Suppressor macrophage treated with lipopolysaccharide for 1 hour (primary cell): ENCODE measurements at places on chromosomes 1 and 21.

DNA sequence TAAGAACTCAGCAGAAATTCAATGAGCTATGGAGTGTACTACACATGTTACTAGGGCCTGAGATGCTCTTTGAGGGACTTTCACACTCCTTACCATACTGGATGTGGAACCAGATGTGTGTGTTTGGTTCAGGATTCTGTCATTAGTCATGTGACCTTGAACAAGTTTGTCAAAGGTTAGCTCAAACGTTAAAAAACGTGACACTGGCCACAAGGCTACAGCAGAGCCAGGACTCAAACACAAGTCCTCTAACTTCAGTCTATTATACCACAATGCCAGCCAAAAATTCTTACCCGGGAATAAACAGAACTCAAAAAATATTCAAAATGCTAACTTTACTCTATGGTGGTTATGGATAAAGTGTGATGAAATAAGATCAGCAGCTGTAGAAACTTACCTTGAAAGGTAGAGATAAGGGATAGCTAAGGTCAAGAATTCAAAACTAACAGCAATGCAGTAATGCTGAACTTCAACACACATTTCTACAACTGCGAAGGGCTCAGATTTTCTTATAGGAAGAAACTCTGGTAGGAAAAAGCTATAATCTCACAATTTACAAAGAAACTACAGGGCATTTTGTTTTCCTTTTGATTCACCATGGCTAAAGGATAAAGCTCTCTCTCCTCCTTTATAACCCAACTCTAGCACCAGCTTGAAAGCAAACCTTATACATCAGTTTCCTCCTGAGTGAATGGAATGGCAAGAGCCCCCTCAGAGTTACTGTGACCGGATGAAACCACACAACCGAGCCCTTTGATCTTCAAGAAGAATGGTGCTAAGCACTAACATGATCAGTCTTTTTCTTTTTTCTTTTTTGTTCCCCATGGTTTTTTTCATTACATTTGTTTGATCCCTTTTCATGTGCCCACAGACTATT, 233.9 kb downstream of the SLC45A1 start:
- no peak for DNase-seq

- DNase-seq: peak; percentile 73
These were observed 9.7 kb downstream of the SMYD3 start for GRCh38 chr1:246497331-246497915.

GRCh38 chr1:246932366-246932700, 585 bp upstream of the AHCTF1 start:
- no peak for DNase-seq

- no peak for DNase-seq
These were observed 17.9 kb downstream of the KRTAP10-1 start for GRCh38 chr21:44521928-44522752.

DNA sequence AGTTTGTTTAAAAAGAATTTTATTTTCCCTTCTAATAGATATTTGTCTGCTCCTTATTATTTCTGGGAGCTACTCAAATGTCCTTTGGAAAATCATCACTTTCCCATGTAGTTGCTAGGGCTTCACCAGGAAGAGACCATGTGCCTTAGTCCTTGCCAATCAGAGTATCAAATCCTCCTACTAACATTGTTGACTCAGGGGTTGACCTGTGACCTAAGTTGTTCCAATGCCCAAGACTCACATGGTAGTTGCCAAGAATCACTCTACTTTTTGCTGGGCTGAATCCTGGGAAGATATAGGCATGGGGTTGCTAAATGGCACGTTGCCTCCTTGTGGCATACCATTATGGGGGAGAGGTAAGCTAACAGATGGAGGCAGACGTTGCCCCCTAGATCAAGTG, 58.2 kb upstream of the FOXD3 start:
- DNase-seq: no peak

DNA sequence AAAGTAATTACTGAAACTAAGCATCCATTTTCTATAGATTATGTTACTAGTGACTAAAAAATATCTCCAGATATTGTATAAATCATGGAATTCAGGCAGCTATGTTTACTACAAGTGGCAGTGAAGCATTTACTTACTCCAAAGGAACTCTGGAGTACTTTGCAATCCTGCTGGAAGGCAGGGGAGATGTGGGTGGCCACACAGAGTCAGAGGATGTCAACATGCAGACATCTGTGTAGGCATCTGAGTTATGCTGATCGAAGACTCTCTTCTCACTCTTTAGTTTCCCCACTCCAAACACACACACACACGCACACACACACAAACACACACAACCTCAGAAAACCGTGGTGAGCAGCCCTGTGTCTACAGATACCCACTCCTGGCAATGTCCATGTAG, 112.9 kb downstream of the ST6GALNAC3 start:
- DNase-seq: no peak

- DNase-seq: no peak
These were observed 20.5 kb downstream of the WLS start for GRCh38 chr1:68211761-68212380.

DNA sequence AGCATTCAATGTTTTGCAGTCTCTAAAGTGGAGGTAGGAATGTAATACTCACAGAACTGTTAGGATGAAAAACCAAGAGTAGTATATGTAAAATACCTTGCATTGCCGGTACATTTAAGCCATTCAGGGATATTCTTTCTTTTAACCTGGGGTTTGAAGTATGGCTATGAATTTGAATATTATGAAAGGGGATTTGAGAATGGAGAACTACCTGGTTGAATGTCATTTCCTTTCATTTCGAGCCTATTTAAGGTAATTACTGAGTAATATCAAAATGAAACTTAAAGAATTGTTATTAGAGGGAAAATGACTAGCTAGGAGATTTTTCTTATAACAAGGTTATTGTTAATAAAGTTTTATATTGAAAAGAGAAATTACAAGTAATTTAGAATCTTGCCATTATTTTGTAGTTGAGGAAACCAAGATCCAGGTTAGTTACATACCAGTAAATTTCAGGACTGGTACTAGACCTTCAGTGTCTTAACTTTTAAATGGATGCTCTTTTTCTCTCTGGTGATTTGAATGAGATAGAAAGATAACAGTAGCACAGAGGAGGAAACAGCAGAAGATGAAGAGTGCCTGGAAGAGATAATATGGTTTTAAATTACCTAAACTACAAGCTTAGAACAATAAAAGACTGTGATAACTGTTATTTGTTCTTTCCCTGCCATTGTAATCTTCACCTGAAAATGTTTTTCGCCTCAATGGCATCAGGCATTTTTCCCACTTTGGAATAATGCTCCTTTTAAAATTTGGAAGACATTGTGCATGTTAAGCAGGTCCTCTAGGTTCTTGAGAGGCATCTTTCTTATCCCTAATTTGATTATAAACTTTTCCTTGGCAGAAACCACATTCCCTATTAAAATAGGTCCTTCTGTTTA, 103.2 kb downstream of the PKN2 start:
- DNase-seq: no peak

DNA sequence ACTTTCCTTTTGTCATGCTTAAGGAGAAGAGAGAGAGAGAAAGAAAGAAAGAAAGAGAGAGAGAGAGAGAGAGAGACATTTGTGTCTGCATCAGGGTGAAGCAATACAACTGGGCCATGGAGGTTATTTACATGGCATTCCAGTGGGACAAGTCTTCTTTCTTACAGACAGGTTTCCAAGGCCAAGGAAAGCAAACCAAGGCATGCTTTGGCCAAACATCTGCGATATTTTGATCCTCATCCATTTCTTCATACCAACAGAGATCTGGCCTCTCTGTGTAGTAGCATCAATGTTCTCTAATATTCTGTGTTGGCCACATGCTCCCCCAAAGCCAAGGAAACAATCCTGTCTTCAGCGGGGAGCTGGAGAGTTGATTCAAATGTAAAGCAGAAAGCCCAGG, 292.1 kb downstream of the SETD4 start:
- no peak for DNase-seq

GRCh38 chr1:211355873-211356272, 29.2 kb downstream of the TRAF5 start:
- no peak for DNase-seq

DNA sequence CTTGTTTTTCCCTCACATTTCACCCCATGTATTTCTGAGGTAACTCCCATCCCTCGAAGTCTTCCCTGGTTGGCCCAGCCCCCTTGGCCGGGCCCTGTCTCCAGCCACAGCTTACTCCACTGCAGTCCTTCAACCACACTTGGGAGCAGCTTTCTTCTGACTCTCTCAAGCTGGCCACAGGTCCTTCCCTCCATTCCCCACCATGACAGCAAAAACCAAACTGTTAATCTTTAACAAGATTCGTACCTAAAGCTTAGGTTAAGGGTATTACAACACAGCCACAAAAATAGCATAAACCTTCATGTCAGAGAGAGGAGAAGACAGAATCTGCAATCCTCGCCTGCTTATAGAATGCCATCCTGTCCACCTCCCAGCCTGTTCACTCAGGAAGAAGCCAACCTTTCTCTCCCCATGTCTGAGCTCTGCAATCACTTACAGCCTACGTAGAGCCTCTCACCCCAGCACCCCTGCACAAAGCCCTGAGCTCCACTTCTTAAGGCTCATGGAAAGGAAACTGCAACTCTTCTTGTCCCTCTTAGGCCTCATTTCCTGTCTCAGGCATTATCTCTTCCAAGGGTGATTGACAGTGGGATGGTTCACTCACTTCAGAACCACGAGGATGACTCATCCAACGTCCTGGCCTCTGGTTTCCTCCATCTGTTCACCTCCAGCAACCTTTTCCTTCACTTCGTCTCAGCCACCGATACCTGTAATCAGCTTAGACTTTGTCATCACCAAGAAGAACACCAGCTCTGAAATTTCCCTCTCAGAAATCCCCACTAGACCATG, 72.8 kb downstream of the CD2 start:
- peak; percentile 12 for DNase-seq

DNA sequence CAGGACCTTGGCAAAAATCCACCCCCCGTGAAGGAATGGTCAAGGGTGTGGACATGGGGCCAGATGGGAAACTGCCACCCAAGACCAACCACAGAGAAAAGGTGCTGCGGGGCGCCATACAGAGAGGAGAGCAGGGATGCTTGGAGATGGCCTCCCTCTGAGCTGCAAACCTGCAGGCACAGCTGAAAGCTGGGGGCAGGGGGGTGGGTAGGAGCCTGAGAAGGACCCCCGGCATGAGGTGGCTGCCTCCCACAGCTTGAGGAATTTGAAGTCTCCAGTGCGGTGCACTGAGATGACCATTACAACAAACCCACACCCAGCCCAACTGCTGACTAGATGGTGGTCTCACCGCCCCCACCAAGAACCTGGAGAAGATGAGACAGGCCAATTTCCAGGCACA, 84.8 kb downstream of the WDR4 start:
- no peak for DNase-seq

DNA sequence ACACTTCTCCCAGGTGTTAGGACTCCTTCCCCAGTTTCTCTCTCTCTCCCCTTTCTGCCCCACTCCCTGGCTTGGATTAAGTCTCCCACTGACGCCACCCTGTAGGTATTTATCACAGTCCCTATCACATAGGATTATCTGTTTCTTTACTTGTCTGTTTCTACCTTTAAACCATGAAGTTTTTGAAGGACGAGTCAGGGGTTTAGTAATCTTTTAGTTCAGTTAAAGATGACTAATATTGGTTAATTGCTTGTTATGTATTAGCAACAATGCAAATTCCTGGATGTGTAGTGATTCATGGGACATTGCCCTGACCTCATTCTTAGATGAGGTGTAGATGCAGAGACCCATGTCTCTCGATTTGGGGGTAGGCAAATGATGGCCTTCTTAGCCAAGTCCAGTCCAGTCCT, 6.4 kb downstream of the LAMC1 start:
- DNase-seq: no peak

- peak; percentile 96 for DNase-seq
These were observed 22.1 kb upstream of the TDRD10 start for GRCh38 chr1:154479764-154480421.

- DNase-seq: no peak
These were observed 21.7 kb upstream of the FAAH start for GRCh38 chr1:46372431-46372830.

DNA sequence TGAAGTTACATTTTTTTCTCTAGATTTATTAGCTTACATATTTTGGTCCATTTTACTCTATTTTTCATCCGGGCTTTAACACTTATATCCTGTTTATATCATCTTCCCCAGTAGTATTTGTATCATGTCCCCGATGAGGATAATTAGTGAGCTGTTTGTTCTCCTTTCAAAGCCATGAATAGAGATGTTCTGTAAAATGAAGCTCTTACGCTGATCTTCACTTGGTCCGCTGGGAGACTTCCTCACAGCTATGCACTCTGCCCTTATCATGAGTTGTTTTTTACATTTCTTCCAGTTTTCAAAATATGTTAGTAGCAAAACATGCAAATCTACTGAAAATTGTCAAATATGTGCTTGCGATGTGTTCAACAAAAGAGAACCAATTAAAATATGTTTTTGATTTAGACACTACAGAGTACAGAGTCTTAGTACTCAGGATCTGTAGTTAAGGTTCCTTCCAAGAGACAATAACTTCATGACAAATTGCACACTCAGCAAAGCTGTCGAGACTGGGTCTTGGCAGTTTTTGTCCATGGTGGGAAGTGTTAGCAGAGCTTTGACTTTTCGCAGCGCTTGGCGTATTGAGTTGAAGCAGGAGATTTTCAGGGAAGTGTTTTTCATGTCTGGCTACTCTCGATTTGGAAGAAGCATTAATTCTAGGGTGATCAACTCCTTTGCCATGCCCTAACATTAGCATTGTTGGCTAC, 292.0 kb upstream of the ADAMTS5 start:
- no peak for DNase-seq

DNA sequence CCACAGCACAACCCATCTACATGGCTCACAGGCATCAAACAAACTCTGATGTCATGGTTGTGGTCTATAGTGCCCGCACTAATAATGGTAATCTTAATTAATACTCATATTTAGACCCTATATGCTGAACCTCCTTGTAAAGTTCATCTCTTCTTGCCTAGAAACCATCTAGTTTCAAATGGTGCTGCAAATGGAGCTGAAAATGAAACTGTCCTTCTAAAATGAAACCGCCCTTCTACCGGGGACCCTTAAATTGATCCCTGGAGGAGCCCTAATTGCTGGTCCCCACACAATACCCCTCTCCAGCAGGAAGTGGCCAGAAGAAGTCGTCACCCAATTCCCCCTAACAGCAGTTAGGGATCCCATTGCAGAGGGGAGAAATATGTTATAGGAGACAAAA, 612.6 kb downstream of the MRPL39 start:
- DNase-seq: no peak

DNA sequence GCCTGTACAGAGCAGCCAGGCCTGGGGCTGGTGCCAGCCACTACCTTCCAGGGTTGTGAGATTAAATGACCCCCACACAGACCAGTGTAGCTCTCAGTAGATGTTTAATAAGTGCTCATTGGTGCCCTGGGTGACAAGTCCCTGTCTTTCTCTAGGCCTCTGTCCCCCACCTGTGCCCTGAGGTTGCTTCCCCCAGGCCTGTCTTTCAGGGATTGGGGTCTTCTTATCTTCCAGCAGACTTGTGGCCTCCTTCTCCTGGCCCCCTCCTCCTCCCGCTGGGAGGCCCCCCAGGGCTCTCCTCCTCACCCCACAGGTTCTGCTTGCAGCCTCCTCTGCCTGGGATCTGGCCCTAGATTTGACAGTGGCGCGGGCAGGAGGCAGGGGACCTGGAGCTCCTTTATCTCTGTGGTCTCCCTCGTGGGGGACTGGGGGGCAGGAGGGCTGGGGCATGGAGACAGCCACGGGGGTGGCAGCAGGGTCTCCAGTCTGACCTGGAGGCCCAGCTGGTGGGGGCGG, 40.3 kb downstream of the EPHA2 start:
- no peak for DNase-seq
